NCI-H2029 treated with DMSO at 0.1 percent for 48 hours (cell line): ENCODE measurements at places on chromosomes 3 and 15.

DNA sequence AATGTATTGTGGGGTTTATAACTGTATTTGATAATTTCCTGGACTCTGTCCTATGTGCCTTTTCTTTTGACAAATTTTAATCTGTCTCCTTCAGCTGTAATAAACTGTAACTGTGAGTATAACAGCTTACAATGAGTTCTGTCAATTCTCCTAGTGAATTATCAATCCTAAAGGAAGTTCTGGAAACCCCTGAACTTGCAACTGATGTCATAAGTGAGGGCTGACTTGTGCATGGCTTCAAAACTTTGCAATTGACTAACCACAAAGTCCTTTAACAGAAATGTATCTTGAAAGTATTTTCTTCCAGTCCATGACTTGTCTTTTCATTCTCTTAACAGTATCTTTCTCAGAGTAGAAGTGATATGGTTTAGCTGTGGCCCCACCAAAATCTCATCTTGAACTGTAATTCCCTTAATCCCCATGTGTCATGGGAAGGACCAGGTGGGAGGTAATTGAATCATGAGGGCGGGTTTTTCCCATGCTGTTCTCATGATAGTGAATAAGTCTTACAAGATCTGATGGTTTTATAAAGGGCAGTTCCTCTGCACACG lies 108.3 kb downstream of the TFDP2 start:
- DNase-seq = no peak

- no peak for DNase-seq
Observed at GRCh38 chr15:73956743-73957135, 30.5 kb downstream of the LOXL1 start.

GRCh38 chr15:77104155-77104554 lies 33.2 kb upstream of the TSPAN3 start:
- DNase-seq = no peak

DNA sequence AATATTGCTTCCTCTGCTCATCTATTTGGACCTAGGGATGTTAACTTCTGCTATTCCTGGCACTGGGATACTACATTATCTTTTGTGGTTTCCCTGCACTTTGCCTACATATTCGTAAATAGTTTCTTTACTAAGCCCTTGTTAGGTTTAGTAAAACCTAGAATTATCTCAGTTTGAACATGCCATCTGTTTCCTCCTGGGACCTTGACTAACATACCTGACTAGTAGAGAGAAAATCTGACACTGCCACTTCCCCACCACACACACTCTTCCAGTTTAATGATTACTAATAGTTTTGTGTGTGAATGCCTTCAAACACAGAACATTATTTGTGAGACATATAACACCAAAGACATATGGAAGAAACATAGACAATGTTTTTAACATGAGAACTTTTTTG lies 28.2 kb upstream of the SOX2 start:
- DNase-seq = no peak

DNA sequence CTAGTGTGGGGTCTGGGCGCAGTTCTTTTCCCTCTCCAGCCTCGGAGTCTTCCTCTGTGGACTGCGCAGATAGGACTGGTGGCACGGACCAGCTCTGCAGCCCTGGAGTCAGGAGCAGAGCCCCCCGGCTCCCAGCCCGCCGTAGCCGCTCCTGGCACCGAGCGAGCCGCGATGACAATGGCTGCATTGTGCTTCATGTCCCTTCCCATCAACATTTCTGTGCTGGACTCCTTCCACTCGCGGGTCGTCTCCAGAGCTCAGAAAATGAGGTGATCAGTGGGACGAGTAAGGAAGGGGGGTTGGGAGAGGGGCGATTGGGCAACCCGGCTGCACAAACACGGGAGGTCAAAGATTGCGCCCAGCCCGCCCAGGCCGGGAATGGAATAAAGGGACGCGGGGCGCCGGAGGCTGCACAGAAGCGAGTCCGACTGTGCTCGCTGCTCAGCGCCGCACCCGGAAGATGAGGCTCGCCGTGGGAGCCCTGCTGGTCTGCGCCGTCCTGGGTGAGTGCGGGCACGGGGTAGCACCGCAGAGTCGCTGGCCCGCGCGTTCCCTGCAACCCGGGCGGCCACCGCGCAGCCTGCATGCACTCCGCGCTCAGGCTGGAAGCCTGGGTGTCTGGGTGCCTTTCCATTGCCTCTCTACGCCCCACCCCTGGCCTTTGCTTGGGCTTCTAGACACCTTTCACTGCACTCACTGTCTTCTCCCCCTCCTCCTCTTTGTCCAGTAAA lies at the start of gene TF:
TSS of gene TF (plus strand) at position 413 of the 731 bp plus-strand sequence. CDS start at position 461, 48 bp downstream.
- no peak for DNase-seq

DNA sequence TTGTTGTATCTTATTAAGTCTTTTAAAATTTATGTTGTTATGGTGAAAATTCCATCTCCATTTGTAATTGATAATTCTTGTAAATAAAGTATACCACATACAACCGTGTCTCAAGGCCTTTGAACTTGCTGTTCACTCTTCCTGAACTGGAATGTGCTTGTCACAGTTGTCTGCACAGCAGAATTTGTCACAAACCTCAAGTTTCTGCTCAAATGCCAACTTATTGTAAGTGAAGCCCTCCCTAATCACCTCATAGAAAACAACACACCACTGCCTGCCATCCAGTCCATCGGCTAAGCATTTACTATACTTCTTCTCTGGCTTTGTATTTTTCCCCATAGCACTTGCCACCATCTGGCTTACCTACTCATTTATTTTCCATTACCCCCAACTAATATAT lies 192.3 kb downstream of the THRB start:
- DNase-seq = no peak

DNA sequence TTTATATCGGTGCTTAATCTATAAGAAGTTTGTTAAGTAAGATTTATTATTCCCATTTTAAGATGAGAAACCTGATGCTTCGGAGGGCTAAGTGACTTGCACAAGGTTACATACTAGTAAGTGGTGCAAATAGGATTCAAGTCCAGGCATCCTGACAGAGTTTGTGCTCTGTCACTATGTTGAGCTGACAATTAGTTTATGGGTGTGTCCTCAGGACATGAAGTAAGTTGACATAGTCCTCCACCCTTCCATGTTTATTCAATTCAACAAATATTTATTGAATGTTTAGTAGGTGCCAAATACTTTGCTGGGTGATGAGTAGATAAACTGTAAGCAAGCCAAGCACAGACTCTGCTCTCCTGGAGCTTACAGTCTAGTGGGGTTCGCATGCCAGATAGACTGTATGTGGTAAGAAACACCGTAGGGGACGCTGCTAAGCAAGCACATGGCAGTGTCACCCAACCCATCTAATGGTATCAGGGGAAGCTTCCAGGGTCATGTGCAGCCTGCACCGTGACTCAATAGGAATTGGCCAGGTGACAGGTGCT lies 342.7 kb upstream of the SATB1 start:
- DNase-seq = peak; percentile 66

DNA sequence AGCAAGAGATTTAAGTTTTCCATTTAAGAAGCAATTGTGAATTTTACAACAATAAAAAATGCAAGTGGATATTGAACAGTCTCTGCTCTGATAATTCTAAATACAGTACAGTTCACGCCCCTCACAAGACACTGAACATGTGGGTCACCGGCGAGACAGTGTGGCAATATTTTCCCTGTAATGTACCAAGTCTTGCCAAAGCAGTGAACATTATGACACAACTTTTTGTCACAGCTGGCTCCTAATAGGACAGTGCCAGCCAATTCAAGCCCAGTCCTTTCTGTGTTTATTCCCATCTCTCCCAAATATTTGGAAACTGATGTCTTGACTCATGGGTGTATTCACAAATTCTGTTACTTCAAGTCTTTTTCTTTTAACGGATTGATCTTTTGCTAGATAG lies 62.3 kb downstream of the PPARG start:
- DNase-seq = no peak

- no peak for DNase-seq
Observed at GRCh38 chr3:171700653-171701052, 109.6 kb downstream of the PLD1 start.

GRCh38 chr15:45759936-45760335 lies 125.1 kb downstream of the SQOR start:
- no peak for DNase-seq

- no peak for DNase-seq
Observed at GRCh38 chr3:137845666-137846065, 81.6 kb downstream of the SOX14 start.

- no peak for DNase-seq
Observed at GRCh38 chr3:41216993-41217392, 17.7 kb downstream of the CTNNB1 start.

GRCh38 chr3:160665784-160666526 lies 11.0 kb upstream of the ARL14 start:
- DNase-seq = no peak

DNA sequence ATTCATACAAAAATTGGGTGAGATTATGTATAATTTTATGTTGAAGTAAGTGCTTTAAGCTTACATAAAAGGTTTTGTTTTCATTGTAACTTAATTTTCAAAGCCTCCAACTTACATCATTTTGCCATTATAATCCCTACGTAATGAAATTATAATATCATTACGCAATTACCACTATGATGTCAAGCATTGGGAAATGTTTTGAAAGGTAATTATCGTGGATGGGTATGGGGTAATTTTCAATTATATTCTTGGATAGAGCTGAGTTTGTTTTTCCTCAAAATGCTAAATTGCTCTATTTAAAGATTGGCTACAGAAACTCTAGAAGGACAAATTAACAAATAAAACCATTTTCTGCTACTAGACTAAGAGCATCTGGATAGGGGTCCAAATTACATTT lies 80.2 kb upstream of the FAM3D start:
- no peak for DNase-seq
